GF-D8 (cell line): ENCODE measurements at places on chromosomes 2 and 18.

- DNase-seq, result no peak
Observed at GRCh38 chr2:4073026-4073569, 369.7 kb downstream of the DCDC2C start.

DNA sequence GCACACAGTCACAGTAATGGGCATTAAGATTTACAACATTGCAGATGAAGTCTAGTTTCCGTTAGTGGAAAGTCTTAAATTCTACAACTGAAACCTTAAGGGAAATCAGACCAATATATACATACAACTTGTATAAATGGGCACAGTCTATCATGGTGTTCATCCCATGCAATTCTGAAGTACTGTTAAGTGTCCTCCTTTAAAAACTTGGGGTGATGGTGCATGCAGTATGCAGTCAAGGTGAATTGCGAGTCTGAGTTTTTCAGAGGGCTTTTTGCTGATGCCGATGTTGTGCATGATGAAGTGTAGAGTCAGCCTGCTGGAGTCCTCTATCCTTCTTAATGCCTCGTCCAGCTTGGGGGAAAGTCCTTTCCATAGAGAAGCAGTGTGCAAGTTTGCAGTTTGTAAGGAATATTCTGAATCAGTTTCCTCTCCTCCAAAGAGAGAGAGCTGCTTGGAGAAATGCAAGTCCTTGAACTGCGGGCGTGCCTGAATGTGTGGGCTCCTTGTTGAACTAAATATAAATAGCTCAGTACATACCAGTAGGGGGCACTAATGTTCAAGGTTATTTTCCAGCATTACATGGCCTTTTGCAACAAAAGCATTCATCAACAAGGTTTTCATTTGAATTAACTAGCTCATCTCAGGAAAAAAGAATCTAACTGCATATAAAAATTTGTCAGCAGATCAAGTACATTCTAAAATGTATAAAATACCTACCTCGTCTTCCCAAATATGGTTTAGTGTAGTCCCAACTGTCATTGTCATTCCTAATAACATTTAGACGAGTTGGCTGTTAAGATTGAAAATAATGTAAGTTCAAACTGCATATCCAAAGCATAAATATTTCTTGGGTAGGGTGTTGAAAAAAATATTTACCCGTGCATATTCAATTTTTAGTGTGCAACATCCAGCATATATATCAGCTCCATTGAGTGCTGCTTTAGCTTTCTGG, 21.3 kb downstream of the HNRNPLL start:
- peak; percentile 40 for DNase-seq

DNA sequence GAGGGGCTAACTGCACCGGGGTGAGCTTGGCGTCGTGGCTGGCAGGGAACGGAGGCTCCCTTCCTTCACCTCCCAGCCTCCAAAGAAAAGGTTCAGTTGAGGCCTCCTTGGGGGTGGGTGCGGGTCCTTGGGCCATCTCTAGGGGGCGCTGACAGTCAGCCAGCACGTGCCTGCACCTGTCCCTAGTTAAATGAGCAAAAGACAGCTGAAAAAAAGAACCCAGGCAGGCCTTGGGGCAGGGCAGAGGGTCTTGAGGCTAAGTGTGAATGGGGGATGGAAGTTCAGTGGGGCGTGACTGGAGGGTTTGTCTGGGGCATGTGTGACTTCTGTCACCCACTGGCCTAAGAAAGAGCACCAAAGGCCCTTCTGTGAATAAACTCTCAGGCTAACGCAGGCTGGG, 56.4 kb downstream of the ZFP36L2 start:
- peak; percentile 46 for DNase-seq

- peak; percentile 1 for DNase-seq
Observed at GRCh38 chr2:117481608-117482007, 332.9 kb upstream of the DDX18 start.

DNA sequence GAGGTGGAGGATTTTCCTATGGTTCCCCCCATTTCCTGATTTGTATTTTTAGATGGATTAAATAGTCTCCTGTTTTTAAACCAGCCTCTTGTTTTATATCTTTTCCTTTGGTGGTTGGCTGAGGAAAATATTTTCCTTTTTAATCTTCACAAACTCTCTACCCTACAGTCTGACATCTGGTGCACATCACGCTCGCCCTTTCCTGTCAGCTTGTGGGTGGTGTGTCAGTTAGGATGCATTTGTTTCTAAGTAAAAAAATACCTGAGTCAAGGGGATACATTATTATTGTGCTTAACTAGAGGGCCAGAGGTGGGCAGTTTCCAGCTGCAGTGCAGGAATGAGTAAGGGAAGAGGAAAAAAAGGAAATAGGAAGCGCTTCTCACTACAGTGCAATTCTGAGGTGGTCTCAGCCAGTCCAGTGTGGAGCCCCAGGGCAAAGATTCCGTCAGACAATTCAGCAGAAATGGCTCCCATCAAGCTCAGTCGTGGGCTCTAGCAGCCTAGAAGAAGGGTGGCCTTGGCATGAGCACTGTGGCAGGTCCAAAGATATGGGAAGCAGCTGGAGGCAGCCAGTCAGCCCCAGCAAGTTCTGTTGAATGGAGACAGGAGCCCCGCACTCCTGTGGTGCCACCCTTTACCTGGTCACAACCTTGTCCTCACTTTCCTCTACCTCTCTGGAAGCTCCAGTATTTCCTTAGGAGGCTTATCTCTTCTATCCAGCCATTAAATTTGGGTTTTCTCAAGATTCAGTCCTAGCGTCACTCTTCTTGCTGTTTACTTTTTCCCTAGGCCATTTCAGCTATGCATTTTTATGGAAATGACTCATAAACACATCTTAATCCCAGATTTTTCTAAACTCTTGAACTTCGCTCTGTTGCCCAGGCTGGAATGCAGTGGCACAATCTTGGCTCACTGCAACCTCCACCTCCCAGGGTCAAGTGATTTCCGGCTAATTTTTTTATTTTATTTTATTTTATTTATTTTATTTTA, 18.5 kb downstream of the SFTPB start:
- no peak for DNase-seq

DNA sequence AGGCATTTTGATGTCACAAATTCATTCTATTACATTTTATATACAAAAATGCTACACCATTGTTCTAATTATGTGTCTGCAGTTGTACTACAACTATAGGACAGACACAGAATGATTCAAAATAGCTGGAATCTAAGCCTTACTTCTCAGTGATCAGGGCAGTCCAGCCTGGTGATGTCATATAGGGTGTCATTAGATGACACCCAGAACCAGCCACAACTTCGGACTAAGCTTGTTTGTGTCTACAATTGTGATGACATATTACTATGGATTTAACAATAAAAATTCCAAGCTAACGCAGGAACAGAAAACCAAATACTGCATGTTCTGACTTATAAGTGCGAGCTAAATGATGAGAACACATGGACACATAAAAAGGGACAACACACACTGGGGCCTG, 31.0 kb downstream of the M1AP start:
- DNase-seq, result no peak

DNA sequence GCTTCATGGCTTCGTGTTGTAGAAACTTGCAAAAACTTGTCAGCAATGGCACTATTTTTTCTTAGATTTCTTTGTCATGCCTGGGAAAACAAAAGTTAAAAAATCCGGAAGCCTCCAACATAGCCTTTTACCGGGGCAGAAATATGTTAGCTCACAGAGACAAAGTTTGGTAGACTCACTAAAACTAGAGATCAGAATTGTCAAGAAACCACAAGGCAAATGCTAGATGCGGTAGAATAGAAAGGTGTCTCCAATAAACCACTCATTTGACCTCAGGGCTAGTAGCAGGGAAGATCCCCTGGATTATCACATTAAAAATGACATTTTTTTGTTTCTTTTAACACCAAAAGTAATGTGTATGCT, 405 bp downstream of the CASP10 start:
- no peak for DNase-seq

- no peak for DNase-seq
Observed at GRCh38 chr2:73415906-73416305, 30.3 kb downstream of the ALMS1 start.

DNA sequence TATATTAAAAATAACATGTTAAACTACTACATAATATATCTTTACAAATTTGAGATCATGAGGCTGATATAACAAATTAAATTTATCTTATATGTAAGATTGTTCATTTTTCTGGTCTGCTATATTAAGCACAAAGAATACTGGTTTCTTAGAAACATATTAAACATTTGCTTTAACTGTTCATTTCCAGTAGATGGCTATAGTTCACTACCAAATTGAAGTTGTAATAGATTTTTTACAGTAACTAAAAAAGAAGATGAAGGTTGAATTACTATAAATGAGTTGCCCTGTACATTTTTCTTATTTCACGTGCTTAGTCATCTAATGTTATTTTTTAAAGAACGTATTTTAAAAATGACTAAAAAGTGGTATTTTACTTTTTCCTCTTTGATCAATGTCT, 57.0 kb downstream of the ZNF407 start:
- peak; percentile 38 for DNase-seq

- DNase-seq, result no peak
Observed at GRCh38 chr2:151097128-151097527, 164.5 kb downstream of the RBM43 start.

DNA sequence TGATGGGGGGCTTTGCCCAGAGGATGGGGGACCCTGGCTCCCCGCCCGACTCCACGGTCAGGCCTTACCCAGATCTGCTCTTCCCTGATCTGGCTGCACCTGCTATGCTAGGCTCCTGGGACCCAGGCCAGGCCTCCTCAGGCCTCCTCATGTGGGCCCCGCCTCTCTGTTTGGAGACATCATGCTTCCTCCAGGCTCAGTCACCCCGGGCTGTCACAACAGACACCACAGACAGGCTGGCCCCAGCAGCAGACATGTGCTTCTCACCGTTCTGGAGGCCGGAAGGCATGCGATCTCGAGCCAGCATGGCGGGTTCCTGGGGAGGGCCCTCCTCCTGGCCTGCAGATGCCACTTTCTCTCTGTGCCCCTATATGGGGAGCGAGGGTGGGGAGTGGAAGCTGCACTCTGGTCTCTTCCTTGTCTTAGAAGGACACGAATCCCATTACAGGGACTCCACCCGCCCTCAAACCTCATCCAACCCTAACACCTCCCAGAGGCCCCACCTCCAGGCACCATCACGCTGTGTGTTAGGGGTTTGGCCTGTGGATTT, 10.8 kb upstream of the NEU4 start:
- no peak for DNase-seq

DNA sequence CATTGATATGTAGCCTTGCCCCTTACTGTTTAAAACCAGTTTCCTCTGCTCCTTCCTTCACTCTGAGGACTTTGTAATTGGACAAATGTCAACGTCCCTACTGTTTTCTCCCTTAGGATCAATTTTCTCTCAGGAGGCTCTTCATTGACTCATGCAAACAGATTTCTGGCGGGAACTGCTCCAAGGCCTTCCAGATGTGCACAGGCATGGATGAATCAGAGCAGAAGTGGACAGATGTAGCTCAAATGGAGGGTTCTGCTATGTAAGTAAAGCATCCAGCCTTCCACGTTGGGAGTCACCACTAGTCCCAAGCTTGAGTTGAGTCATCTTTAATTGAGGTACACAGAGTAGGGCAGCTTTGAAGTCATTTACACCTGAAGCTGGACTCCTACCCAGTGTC, 34.1 kb upstream of the ZDBF2 start:
- no peak for DNase-seq

GRCh38 chr18:25544546-25545287, 192.8 kb upstream of the ZNF521 start:
- DNase-seq, result no peak

GRCh38 chr2:134189009-134189720, 64.7 kb upstream of the MGAT5 start:
- no peak for DNase-seq

GRCh38 chr18:70182548-70182947, 22.9 kb downstream of the RTTN start:
- no peak for DNase-seq

- DNase-seq, result no peak
Observed at GRCh38 chr2:238291550-238292281, 3.3 kb upstream of the PER2 start.

DNA sequence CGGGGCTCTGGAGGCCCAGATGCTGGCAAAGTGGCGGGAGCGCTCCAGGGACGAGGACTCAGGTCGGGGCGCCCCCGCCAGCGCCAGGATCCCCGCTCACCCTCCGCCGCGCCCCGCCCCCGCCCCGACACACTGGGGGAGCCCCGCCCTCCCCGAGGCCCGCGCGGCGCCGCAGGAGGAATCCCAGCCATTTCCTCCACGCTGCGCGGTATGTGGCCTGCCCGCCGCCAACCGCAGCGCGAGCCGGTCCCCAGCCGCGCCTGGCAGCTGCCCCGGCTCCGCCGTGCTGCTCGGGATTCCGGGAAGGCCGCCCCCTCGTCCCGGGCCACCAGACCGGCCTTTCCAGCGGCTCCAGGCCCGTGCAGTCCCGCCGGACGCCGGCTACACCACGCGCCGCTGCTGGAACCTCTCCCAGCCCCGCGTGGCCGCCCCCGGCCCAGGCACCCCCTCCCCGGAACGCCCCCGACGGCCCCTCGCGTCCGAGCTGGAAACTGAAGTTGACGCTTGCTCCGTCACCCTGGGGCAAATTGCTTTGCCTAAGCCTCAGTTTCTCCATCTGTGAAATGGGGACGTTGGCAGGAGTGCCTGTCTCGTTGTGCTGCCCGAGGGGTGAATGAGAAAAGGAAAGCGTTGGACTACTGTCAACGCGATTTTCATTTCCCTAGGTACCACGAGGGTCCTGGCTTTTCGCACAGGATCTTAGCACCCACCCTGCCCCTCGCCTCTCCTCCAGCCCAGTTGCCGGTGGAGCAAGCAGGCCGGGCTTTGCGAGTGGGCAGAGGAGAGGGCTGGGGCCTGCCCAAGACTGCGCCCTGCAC, 53.6 kb downstream of the PKDCC start:
- DNase-seq, result no peak

DNA sequence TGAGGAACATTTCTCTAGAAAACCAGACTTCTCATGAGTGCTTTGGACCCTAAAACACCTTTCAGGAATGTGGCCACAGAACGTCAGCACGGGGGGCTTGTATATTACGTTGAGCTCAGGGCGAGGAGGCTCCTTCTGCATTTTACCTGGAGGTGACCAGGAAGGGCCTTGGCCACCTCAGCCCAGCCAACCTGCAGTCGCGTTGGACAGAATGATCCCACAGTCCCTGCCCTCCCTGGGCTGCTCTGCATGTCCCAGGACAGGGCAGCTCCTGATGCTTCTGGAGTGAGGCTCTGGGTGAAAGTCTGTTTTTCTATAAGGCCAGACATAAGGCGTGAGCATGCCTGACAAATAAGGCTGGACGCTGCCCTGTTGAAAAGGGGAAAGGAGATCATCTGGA, 121.9 kb downstream of the NDUFA10 start:
- no peak for DNase-seq

DNA sequence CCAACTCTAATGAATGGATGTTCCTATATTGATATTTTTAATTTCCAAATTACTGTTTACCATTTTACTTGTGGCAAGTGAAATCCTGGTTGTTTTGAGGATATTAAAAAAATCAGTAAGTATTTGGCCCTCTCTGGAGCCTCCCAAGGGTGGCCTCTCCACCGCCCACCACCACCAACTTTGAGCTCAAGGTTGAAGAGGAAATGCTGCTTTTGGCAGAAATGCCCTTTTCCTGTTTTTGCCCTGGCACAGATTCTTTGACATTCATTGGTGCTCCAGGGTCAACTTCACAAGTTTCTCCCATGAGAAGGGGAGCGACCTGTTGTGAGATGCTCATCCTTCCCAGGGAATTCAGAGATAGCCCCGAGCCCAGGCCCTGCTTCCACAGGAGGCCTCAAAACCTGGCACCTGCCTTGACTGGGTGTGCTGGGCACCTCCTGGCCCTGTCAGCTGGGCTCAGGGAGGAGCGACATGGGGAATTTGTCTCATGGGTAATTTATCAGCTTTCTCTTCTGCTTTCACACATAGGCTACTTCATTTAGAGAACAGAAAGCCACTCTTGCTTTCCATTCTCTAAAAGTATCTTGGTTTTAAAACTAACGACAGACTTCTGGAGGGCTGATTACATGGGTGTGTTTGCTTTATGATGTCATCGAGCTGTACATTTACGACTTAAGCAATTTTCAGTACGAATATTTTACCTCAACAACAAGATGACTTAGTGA, 6.9 kb downstream of the CD8A start:
- no peak for DNase-seq
